ENCODE measurements at places on chromosomes 11 and 22.

- DNase-seq: no peak
These were observed 8.9 kb upstream of the PELI3 start for GRCh38 chr11:66457826-66458225.

DNA sequence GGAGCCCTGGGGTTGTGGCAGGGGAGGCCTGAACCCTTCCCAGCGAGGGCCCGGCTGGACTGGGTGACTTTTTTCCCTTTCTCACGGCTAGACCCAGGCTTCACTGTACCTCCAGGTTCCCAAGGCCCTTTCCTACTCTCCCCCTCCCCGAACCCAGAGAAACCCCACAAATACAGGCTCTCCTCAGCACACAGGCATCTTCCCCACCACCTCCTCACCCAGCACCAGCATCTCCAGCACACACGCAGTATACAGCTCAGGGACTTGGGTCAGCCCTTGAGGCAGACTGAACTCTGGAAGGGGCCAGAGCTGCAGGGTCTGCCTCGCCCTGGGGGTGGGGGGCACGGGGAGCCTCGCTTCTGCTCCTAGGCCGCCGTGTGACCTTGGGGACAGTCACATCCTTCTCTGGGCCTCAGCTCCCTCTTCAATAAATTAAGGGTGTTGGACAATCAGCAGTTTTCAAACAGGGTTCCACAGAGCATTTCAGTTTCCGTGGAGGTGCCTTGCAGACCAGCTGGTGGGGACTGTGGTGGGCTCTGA is 4.5 kb downstream of the TMPRSS13 start:
- no peak for DNase-seq

DNA sequence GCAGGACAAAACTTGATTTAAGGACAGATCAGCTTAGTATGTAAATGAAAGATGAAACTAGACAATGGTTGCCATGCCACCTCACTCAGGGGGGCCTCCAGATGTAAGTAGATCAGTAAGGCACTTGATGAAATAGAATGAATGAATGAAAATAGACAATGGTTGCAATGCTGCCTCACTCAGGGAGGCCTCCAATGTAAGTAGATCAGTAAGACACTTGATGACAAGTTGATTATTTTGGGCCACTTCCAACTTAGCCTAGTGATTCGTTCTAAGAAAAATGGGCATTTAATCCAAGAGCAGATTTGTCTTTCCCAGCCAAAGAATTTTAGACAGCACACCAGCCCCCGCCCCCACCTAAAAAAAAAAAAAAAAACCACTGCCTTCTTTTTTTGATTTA is 19.2 kb upstream of the SLC5A12 start:
- DNase-seq: no peak

- no peak for DNase-seq
These were observed 28.4 kb upstream of the SLN start for GRCh38 chr11:107740271-107740670.

DNA sequence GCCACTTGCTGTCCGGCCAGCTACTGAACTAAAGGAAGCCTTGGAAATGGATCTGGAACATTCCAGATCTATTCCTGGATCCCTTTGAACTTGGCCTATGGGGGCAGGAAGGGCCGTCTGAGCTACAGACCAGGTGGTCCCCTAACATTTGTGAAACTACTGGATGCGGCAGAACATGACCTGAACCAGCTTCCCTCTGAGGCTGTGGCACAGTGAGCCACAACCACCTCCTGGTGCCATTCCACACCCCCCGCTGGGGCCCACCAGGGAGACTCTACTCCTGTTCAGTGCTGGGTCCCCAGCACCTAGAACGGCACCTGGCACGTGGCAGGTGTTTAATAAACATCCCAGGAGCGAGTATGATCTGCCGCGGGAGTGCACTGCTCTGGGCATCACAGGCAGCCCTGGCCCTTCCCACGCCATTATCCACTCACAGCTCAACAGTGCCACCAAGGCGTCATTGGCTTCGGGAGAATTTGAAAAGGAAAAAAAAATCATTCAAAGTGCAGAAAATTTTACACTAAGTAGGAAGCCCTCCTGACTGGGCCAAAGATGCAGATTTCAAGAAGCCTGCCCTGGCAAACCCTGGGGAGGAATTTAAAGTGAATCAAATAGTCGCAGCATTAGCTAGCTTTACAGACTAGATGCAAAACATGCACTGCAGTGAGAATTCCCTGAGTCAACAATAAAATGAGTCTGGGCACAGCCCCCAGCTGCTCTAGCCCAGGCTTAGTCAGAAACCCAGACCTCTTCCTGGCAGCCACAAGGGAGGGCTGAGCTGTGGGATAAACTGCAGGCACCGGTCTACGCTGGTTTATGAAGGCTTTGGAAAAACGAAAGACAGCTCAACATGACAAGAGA is 14.3 kb upstream of the EFCAB6 start:
- no peak for DNase-seq

GRCh38 chr22:26050079-26050478 is 119.2 kb upstream of the SEZ6L start:
- DNase-seq: no peak

GRCh38 chr11:125394296-125394695 is 101.8 kb downstream of the FEZ1 start:
- no peak for DNase-seq

- DNase-seq: no peak
These were observed 61.2 kb downstream of the CLPB start for GRCh38 chr11:72373163-72373562.

GRCh38 chr22:42895087-42895486 is 38.0 kb upstream of the ARFGAP3 start:
- DNase-seq: no peak

DNA sequence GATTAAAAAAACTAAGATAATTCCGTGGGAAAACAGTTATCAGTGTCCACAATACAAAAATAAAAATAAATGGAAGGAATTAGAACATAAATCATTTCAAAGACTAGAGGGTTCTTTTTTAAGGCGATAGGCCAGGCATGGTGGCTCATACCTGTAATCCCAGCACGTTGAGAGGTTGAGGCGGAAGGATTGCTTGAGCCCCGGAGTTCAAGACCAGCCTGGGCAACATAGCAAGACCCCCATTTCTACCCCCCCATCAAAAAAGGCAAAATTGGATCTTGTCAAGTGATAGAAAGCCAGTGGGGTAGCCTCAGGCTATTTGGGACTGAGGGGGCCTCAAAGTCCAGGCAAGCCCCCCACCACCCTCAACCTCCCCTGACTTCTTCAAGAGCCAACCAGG is 20.6 kb upstream of the POLA2 start:
- DNase-seq: no peak

- no peak for DNase-seq
These were observed 73.9 kb downstream of the SGSM3 start for GRCh38 chr22:40444178-40444831.

DNA sequence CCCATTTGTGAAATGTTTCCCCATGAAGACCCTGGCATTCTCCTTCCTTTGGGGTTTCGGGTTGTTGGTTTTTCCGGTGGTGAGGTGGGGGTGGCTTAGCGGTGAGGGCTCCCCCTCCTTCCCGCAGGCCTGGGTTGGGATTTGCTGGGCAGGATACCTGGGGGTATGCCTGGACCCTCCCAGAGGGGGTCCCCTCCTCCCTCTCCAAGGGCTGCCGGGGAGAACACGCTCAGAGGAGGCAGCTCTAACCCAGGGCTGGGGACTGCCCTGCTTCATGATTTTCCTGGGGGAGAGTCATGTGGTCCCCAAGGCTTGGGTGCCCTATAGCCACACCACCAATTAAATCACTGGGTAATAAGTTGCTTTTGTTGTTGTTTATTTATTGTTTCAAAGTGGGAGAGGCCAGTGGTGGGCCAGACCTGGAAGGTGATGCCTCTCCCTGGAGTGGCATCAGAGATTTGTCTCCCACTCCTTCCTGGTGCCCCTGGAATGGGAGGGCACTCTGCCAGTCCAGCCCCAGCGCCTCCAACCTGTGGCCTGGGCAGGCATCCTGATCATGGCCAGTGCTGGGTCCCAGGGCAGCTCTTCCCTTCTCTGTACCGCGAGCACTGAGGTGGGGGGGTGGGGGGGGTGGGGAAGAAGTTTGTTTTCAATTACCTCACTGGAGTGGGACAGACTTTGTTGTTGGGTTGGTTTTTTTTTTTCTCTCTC is 1.3 kb upstream of the CLCF1 start:
- no peak for DNase-seq

- DNase-seq: no peak
These were observed 381.6 kb upstream of the CADM1 start for GRCh38 chr11:115885535-115886421.

DNA sequence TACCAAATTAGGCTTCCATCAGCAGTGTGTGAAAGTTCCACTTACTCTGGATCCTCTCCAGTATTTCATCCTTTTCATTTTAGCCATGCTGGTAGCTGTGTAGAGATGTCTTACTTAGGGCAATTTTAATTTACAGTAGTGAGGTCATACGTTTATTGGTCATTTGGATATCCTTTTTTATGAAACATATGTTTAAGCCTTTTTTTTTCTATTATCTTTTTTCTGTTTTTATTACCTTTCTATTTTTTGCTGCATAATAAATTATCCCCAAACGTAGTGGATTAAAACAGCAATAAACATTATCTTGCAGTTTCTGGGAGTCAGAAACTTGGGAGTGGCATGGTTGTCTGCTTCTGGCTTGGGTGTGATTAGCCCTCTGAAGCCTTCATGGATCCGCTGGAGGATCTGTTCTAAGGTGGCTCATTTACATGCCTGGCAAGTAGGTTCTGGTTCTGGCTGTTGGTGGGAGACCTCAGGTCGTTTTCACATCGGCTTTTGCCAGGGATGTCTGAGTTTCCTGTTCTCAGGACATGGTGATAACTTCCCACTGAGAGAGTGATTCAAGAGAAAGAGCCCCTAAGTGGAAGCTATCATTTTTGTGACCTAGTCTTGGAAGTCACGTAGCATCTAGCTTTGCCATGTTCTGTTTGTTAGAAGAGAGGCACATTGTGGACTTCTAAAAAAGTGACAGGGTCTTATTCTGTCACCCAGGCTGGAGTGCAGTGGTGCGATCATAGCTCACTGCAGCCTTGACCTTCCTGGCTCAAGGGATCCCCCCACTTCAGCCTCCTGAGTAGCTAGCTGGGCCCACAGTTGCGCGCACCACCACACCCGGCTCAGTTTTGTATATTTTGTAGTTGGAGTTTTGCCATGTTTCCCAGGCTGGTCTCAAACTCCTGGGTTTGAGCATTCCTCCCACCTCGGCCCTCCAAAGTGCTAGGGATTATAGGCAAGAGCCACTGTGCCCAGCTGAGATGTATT is 38.6 kb downstream of the PPP6R3 start:
- no peak for DNase-seq

- no peak for DNase-seq
These were observed 8.4 kb upstream of the RASSF10 start for GRCh38 chr11:13000721-13001120.

GRCh38 chr22:39489094-39490068 is 12.7 kb upstream of the MIEF1 start:
- no peak for DNase-seq

DNA sequence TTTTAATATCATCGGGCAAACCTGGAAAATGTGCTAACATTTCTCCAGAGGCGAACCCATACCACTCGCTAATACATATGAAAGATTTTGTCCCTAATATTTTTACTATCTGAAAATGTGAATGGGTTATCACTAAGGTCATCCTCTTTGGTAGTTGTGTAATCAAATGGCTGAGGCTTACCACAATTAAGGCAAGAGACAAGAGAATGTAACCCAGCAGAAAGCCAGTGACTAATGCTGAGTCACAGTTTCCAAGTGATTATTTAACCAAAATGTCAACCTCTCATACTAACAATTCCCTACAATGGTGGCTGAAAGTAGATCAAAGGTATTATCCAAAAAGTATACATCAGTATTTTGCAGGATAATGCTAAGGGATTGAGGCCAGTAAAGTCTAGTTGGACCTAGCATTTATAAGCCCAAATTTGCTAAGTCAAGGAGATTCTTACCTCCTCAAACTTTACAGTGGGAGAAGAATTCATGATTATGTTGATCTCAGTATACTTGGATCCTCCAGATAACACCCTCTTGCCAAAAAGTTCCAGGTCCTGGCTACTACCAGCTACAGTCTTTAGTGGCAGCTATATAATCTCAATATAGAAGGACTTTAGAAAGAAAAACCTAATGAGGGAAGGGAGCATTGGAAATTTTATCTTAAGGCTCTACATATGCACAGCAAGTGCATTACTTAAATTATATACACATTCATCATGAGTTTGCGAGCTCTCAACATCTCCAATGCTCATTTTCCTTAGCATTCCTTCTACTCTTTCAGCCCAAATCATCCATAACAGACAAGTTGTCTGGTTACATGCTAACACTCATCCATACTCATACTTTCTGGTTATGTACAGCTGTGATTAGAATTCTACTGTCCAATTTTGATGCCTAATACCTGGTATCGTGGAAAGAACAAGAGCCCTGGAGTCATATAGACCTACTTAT is 25.4 kb downstream of the SIK3 start:
- no peak for DNase-seq

- DNase-seq: no peak
These were observed 164.5 kb downstream of the SOX6 start for GRCh38 chr11:16191868-16192240.

- DNase-seq: no peak
These were observed 26.9 kb downstream of the TPST2 start for GRCh38 chr22:26563022-26563421.

- no peak for DNase-seq
These were observed at the start of gene RASSF10 for GRCh38 chr11:13008625-13009475. TSS of gene RASSF10 (plus strand) at chr11:13009316. CDS start at chr11:13009577, 261 bp downstream.

GRCh38 chr22:41169157-41169556 is 36.0 kb upstream of the L3MBTL2 start:
- no peak for DNase-seq
